ENCODE measurements at places on chromosomes 6 and 20. TPM values are rescaled to one million over a fixed set of nuclear protein-coding genes. Genes with fewer than 3 reads are reported as not detected.

TNFRSF21 gene
- polyA plus RNA-seq, result 30.8 TPM

SFTA2 gene
- polyA plus RNA-seq, result 0.63 TPM

ECT2L gene
- polyA plus RNA-seq, result 0.21 TPM

SLC32A1 gene
- 2.3 TPM for polyA plus RNA-seq

ENPP5 gene
- polyA plus RNA-seq, result 22.1 TPM

IMPG1 gene
- 1.7 TPM for polyA plus RNA-seq

MACROD2 gene
- 12.8 TPM for polyA plus RNA-seq

ALDH8A1 gene
- polyA plus RNA-seq, result 49.0 TPM

CAGE1 gene
- 0.10 TPM for polyA plus RNA-seq

PROKR2 gene
- polyA plus RNA-seq, result not detected

KIF13A gene
- polyA plus RNA-seq, result 37.9 TPM

BPIFB1 gene
- polyA plus RNA-seq, result not detected

OLIG3 gene
- polyA plus RNA-seq, result not detected

OR2H1 gene
- polyA plus RNA-seq, result not detected

LINC00237 gene
- polyA plus RNA-seq, result not detected

MYLK4 gene
- polyA plus RNA-seq, result 1.5 TPM

SLC35B3 gene
- polyA plus RNA-seq, result 39.0 TPM

OSER1 gene
- polyA plus RNA-seq, result 49.4 TPM

BTN1A1 gene
- polyA plus RNA-seq, result 0.23 TPM

VNN1 gene
- polyA plus RNA-seq, result 0.19 TPM

PI3 gene
- polyA plus RNA-seq, result not detected

ROS1 gene
- 0.11 TPM for polyA plus RNA-seq

NUS1 gene
- polyA plus RNA-seq, result 49.0 TPM

PREX1 gene
- 14.3 TPM for polyA plus RNA-seq

MDN1 gene
- polyA plus RNA-seq, result 53.0 TPM

CALHM4 gene
- polyA plus RNA-seq, result 0.43 TPM

TTLL9 gene
- 5.6 TPM for polyA plus RNA-seq

C2 gene
- polyA plus RNA-seq, result 4.8 TPM

SLC17A1 gene
- 32.8 TPM for polyA plus RNA-seq

OPN5 gene
- 1.5 TPM for polyA plus RNA-seq

L3MBTL3 gene
- 17.3 TPM for polyA plus RNA-seq

FAM217A gene
- 2.1 TPM for polyA plus RNA-seq

SLC16A10 gene
- polyA plus RNA-seq, result 24.5 TPM

COL11A2 gene
- polyA plus RNA-seq, result 4.8 TPM

MAFB gene
- polyA plus RNA-seq, result 143 TPM

WFDC5 gene
- polyA plus RNA-seq, result not detected

KCNQ5 gene
- polyA plus RNA-seq, result 0.34 TPM

FUT9 gene
- polyA plus RNA-seq, result 6.4 TPM

HLA-DRB5 gene
- polyA plus RNA-seq, result 26.6 TPM

COX4I2 gene
- 1.6 TPM for polyA plus RNA-seq

CGA gene
- not detected for polyA plus RNA-seq

GRM4 gene
- polyA plus RNA-seq, result 0.59 TPM

GRM1 gene
- 0.34 TPM for polyA plus RNA-seq

THBS2 gene
- 10.1 TPM for polyA plus RNA-seq

TINAG gene
- polyA plus RNA-seq, result 30.2 TPM

KCNK16 gene
- not detected for polyA plus RNA-seq

SALL4 gene
- 11.3 TPM for polyA plus RNA-seq

MOG gene
- polyA plus RNA-seq, result 0.51 TPM

HTR1B gene
- polyA plus RNA-seq, result 0.21 TPM

HFE gene
- polyA plus RNA-seq, result 5.4 TPM

FHL5 gene
- polyA plus RNA-seq, result 0.24 TPM

PPP1R14C gene
- polyA plus RNA-seq, result 25.5 TPM

Data from renal pelvis (tissue), 12 donors.